ENCODE measurements at places on chromosomes 7 and 10.

DNA sequence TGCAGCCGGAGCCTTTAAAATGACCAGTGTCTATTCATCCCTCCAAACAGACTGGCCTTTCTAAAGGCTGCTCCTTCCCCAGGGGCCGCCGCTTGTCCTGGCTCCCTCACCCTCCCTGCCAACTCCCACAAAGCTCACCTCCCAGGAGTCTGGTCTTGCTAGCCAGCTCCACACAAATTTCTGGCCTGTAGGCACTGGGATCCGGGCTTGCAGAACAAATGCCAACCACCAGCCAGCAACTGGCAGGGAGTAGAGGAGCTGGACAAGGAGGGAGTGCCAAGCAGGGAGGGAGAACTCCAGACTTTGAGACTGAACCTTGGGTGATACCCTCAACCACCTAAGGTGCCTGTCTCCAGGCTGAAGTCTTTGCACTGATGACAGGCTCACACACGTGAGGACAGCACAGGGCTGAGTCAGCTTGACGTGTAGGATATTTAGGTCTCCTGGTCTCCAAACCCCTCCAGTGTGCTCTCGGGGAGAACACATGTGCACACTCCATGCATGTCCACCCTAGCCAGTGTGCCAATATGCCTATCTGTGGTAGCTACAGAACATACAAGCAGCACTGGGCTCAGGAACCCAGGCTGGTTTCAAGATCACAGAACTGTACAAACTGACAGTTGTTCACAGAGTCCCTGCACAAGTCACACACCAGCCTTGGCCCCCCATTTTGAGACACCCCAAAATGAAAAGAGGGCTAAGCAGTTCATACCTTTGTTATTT, 6.0 kb downstream of the PAX2 start:
- no peak for DNase-seq

DNA sequence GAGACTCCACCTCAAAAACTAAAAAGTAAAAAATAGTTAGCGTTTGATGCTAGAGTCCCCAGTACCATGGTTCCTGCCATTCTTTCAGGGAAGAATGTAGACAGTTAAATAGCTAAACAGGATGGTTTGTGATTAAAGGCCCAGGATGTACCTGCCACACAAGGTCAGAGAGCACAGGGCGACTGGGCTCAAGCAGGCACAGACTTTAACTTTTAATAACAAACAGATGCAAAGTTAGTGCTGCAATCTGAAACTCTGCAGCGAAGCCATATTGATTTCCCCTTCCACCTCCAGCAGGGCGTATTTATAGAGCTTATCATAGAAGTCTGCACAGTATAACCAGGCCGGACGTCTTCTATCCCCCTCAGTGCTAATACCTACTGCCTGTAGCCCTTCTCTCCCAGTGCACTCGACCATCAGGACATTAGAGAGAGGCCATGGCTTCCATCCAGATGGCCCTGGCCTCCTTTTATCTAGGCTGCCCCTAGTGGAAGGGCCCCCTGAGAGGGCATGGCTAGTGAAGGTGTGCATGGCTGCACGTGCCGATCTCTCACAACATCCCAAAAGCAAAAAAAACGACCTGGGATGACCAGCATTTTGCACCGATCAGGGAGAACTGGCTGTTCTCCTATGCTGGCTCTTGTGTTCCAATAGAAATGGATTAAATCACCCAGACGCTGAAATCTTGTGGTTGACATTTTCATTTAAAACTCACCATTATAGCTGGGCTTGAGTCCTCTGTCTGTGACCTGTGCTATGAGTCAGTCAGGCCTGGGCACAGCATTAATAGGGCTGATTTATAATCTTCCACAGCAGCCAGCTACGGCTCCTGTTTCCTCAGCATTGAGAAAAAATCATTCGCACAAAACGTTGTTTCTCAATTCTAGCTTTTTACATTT, 7.6 kb upstream of the BAG3 start:
- DNase-seq: no peak

DNA sequence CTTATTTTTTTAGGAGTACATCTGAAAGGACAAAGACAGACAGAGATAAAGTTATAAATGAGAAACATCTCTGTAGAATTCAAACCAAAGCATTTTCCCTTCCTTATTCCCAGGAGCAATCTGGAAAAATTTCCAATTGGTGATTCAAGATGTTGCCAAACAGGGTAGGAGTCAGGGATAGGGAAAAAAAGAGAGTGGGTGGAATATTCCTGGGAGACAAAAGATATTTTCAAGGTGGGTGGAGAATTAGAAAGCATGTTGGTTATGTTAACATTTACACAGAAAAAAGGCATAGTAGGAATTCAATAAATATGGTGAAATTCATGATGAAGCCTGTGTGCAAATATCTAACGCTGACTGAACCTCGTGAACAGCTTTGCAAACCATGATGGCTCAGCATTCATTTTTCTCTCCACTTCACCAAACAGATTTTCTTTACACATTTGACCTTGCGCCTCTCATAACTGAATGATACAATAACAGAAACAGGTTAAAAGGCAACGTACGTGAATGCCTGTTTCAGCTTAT, 25.1 kb downstream of the SLC26A5 start:
- DNase-seq: no peak

DNA sequence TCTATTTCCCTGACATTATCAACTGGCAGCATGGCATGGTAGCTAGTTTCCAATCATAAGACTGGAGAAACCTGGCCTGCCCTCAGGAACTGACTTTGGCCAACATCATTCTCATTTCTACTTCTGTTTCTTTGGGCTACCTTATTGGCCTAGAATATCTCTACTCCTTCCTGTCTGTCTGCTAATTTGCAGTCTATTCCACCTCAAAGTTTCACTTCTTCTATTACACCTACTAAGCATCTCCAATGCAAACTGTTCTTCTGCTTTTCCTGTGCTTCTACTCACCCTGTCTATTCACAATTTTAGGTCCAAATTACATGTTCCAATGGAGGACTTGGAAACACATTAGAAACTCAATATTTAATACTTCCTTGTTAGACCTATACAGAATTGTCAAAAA, 65.6 kb downstream of the ZNF503 start:
- DNase-seq: no peak

DNA sequence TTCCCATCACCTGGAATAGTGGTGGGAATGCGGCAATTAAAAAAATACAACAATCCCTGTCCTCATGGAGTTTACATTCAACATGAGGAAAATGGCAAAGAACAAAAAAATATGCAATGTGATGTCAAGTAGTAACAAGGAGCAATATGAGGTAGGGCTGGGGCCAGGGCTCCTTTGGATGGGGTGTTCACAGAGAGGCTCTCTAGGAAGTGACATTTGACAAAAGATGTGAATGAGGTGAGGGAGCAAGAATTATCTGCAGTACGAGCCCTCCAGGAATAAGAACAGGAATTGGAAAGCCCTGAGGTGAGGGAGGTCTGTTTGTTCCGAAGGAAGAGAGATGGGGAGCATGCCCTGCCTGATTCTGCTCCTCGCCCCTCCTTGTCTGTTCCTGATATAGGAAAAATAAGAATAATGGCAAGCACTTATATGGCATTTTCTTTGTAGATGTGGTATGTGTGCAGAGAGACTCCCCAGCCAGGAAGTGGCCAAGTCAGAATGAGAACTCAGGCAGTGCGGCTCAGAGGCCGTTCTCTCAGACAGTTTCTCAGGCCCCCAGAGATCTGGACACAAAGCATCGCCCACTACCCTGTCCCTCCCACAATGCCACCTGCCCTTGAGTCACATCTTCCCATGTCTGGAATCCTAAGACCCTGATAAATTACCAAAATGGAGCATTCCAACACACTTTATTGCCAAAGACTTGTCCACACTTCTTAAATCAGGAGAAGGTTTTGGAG, 105.6 kb downstream of the APBB1IP start:
- DNase-seq: no peak

DNA sequence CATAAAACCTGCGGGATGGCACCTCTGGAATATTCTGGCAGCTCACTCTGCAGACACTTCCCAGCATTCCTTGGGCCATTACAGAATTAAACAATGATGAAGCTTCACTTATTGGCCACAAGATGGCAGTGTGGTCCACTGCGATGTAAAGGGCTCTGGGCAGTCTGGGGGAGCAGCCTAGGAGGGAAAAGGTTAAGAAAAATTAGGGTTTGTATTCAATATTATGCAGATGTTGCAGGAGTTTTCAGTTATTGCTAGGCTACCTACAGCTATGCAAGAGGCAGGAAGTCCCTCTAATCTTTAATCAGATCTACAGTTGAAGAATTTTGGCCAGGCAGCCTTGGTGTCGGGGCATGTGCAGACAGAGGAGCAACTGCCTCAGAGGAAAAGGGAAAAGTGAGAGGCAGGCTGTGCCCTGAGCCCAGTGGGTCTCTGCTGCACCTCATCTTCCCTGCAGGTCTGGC, 233.2 kb upstream of the PRSS1 start:
- peak; percentile 43 for DNase-seq

DNA sequence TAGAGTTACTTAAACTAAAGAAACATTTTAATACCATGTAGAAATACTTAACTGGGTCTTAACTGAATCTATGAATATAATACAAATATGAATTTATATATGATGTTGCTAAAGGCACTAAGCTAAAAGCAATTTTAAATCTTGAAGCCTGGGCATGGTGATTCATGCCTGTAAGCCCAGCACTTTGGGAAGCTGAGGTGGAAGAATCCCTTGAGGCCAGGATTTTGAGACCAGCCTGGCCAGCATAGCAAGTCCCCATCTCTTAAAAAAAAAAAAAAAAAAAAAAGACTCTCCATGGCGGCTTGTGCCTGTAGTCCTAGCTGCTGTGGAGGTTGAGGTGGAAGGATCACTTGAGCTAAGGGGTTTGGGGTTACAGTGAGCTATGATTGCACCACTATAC, 95.3 kb downstream of the CCSER2 start:
- DNase-seq: no peak

- no peak for DNase-seq
Observed at GRCh38 chr7:82972135-82972534, 190.5 kb downstream of the PCLO start.

DNA sequence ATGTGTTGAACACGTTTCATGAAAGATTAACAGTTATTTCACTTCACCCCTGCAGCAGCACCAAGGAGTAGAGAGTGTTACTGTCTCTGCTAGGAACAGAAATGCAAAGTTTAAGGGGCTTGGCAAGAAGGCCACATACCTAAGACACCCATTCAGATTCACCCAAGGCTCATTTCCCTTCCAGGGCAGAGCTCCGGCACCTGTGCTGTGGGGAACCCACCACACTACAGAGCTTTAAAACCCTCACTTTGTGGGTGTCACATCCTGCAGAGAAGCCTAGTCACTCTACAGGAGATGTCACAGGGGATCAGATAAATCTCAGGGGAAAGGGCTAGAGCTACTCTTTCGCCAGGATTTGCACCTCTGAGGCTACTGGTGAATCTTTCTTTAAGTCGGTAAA, 176.1 kb upstream of the KLF6 start:
- peak; percentile 58 for DNase-seq

GRCh38 chr7:42059275-42059674, 177.7 kb downstream of the GLI3 start:
- no peak for DNase-seq

- no peak for DNase-seq
Observed at GRCh38 chr7:96729820-96730219, 20.2 kb upstream of the SEM1 start.

DNA sequence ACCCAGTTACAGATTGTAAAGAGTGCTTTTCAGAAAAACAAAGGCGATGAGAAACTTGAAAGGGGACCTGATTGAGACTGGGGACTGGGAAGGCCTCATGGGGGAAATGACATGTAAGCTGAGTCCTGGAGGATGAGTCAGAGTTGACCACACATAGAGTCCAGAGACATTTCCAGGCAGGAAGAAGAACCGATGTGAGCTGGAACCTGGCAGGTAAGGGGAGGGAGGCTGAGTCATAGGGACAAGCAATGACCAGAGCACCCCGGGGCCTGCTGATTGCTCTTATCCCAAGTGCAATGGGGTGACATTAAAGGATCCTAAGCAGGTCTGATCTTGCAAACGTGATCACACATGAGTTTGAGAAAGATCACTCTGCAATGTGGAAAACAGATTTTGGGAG, 11.7 kb downstream of the TLL2 start:
- no peak for DNase-seq

DNA sequence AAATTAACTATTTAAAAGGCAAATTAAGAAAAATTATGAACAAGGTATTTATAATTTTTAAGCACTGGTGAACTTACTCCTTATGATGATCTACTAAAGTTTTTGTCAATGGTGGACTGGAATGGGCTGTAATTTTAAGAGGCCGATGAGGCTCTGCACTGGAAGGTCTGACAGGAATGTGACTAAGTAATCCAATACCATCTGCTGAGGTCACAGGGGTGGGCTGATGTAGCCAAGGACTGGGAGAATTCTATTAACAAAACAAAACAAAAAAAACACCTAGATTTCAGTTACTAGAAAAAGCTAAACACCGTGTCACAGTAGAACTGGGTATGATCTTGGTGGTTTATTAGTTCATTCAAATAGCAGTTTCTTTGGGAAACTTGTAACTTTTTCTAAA, 75.9 kb downstream of the NRBF2 start:
- DNase-seq: no peak

DNA sequence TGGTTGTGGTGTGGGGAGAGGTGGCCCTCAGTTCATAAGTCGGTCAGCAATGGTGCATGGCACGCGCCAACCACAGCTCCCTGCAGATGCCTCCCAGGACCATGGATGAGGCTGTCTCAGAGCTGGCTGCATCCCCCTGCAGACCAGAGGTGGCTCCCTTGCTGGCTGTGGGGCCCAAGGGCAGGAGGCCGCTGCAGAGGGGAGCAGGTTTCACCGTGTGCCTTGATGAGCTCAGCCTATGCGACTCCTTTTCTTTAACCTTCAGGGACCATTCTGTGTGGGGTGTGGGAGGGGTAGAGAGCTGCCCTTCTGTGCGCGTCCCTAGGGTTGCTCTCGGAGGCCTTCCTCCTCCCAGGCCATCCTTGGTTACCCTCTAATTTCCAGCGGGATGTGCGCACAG, 152.4 kb downstream of the ACTR3B start:
- no peak for DNase-seq

DNA sequence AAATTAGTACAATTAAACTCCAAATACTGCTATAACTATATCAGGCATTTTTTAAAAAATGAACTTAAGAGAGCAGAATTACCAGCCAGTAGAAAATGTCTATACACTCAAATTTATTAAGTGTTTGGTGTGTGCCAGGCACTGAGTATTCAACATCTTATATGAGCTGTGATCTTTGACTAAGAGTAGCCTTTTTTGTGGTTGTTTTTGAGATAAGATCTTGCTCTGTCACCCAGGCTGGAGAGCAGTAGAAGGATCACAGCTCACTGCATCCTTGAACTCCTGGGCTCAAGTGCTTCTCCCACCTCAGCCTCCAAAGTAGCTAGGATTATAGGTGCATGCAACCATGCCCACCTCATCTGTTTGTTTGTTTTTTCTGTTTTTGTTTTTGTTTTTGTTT, 102.5 kb upstream of the CELF2 start:
- DNase-seq: no peak

Data from CD4-positive, alpha-beta T cell treated with Interleukin-15 for 1 hour (primary cell).